ENCODE measurements at places on chromosomes 13 and 19.

GRCh38 chr19:30649934-30650614, 277.9 kb downstream of the ZNF536 start:
- no peak for DNase-seq

DNA sequence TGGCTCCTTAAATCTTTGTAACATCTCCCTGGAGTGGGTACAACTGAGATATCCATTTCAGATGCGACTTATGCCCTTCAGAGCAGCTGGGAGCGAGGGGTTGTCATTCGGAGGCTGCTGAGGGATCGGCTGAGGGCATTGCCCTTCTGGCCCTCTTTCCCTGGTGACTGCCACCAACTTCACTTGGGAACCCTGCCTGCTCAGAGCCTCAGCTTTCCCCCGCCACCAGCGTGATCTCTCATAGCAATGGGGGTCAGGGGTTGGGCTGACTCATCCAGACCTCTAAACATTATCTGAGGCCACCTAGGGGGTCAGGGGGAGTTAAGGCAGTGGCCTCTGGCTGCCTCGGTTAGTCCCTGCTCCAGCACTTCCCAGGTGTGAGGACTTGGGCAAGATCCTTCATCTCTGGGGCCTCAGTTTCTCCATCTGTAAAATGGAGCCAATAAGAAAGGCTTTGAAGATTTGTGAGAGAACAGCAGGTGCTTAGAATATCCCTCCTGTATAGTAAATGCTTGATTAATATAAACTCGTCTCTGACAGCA, 1.1 kb downstream of the PRX start:
- DNase-seq: no peak

GRCh38 chr19:56477429-56478338, 539 bp upstream of the ZNF667 start:
- no peak for DNase-seq

DNA sequence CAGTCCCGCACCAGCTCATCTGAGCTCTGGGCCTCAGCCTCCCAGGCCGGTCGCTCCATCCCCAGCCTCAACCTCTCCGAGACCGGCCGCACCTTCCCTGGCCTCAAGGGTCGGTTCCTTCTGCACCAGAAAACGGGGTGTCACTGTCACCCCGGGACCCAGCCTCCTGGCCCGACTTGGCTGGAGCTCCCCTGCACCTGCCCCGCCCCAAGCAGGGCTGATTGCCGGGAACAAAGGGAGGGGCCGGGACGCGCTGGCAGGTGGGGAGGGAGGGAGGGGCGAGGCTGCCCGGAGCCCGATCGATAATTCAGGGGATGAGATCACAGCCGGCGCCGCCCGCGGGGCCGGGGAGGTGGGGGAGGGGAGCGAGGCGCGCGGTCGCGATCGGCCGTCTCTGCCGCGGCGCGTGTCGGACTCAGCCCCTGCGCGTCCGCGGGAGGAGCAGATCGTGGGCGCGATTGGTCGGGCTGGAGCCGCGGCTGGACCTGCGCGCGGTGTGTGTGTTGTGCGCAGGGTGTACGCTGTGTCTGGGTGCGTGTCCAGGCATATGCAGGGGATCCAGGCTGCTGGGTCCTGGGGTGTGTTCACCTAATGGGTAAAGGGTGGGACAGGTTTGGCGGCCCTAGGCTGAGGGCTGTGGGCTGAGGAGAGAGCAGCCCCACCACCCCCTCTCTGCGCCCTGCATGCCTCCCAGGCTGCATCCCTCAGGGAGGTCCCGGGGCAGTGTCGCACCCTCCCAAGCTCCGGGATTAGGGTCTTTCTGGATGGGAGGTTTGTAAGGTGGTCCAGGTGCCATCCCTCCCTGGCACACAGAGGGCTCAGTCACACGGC, 1.1 kb upstream of the SHC2 start:
- DNase-seq: no peak

DNA sequence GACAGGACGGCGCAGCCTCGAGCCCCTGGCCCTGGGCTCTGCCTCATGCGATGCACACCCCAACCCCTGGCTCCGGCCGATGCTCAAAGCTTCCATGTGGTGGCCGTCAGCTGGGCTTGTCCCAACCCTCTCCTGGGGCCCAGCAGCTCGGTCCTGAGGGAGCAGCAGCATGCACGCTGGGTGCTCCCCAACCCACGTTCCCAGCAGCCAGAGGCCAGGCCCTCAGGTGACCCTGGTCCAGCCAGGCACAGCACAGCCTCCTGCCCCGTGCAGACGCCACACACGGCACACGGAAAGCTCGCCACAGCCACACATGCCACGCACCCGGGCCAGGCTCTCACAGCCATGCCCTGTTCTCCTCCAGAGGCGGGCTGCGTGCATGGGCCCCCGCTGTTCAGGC, 60.7 kb downstream of the IER2 start:
- no peak for DNase-seq

- DNase-seq: no peak
These were observed 58.6 kb upstream of the SPRY2 start for GRCh38 chr13:80399340-80400163.

DNA sequence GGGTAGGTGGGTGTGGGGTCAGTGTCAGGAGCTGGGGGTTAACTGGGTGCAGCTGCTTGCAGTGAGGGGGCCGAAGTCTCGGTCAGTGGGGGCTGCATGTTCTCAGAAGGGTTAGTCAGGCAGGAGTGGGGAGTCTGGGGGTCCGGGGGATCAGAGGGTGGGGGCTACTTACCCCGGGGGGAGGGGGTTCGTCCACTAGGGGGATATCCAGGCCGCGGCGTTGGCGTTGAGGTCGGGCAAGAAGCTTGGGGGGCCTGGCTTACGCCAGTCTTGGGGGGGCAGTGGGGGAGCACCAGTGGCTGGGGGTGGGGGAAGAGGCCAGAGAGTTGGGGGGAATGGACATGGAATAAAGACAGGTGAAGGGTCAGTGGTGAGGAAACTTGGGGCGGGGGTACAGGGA, 9.1 kb downstream of the KCNC3 start:
- DNase-seq: no peak

DNA sequence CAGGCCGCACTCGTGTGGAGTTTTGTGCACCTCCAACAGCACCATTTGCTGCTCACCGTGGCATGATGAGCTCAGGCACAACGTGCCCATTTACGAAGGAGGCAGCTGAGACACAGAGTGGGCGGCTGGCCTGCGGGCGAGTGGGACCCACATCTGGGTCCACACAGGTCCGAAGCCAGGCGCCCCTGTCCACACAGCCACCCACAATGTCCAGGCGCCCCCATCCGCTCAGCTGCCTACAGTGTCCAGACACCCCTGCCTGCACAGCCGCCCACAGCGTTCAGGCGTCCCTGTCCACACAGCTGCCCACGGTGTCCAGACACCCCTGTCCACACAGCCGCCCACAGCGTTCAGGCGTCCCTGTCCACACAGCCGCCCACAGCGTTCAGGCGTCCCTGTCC, 42.5 kb upstream of the F7 start:
- no peak for DNase-seq

- DNase-seq: peak; percentile 40
These were observed 601 bp downstream of the FBXL3 start for GRCh38 chr13:77026255-77026860.

DNA sequence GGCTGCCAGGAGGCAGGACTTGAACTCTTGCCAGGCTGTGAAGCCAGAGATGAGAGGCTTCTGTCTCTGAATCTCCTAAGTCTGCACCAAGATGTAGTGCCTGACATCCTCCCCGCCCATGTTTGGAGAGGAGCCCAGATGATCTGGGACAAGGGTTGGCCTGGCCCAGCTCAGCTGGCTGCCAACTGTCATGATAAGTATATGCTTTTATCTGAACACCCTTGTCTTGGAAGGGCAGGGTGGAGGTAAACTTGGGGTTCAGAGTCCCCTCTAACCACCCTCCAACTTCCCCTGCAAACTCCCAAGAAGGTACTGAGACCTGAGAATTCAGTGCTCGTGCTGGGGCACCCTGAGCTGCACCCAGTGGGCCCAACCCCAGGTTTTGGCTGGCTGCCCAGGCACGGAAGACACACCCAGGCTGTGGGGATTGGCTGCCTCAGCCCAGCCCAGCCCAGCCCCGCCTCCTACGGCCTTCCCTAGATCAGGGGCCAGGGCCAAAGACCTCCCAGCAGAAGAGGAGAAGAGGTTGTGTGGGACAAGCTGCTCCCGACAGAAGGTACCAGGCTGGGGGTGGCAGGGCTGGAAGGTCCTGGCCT, at the start of gene CYP4F12:
TSS of gene CYP4F12 (plus strand) at position 508 of the 596 bp plus-strand sequence. CDS start 443 bp downstream, outside the sequence.
- no peak for DNase-seq

DNA sequence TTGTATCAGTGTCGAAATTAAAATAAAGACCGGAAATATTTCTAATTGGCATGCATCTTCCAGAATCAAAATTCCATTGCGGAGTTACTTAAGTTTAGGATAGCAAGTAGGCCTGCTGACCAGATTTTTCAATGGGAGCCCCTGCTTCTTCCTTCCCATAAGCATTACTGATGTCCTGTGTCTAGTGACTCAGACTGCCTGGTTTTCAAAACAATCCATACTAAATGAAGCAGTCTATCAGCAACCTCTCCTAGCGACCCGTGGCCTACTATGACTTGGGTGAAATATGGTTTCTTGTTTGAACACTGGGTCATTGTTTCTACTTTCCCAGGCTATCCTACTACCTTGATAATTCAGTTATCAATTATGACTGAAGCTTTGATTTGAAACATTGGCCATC, 571.6 kb downstream of the TBC1D4 start:
- no peak for DNase-seq

DNA sequence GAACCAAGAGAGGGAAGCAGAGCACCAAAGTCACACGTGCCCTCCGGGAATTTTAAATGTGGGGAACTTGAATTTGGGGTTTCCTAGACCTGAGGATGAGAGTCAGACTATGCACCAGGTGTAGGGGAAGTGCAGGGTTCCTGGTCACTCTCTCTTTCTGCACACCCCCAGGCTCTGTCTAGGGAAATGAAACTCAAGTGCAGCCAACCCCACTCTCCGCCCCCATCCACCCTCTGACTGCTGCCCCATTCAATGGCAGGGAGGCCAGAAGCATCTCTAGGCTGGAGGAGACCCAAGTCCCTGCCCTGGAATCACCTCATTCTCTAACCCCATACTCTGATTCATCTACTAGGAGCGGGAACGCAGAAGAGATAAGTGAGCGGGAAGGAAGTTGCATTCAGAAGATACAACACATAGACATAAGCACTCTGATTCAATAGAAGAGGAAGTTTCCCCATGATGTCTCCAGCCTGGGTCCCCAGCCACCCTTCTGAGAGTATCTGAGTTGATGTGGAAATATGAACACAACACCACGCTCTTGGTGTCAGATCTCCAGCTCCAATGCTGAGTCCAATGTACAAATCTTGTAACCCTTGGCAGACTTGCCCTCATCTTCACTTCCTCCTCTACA, 4.7 kb upstream of the SIGLEC14 start:
- DNase-seq: peak; percentile 29

- DNase-seq: no peak
These were observed 9.4 kb downstream of the USHBP1 start for GRCh38 chr19:17255150-17255621.

GRCh38 chr13:27920677-27921420, 1.0 kb downstream of the PDX1 start:
- DNase-seq: no peak

- DNase-seq: no peak
These were observed 5.6 kb downstream of the AXL start for GRCh38 chr19:41224632-41225031.

DNA sequence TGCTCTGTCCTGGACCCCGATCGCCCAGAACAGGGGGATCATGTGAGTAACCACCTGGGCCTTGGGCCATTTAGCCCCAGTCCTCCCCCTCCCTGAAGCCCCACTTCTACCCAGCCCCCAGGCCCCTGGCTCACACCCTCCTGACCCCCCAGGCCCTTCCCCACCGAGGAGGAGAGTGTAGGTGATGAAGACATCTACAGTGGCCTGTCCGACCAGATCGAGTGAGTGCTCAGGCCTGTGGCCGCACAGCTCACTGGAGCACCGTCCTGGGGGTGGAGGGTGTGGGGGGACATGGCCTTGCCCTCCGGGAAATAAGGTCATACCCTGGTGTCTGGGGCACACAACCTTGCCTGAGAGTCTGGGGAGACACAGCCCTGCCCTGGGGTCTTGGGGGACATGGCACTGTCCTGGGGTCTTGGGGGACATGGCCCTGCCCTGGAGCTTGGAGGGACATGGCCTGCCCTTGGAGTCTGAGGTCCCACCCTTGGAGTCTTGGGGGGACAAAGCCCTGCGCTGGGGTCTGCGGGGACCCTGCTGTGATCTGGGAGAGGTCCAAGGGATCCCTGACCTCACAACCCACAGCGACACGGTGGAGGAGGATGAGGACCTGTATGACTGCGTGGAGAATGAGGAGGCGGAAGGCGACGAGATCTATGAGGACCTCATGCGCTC, 49.3 kb downstream of the VAV1 start:
- no peak for DNase-seq

- no peak for DNase-seq
These were observed 209.6 kb upstream of the SOX1 start for GRCh38 chr13:111857336-111857735.

DNA sequence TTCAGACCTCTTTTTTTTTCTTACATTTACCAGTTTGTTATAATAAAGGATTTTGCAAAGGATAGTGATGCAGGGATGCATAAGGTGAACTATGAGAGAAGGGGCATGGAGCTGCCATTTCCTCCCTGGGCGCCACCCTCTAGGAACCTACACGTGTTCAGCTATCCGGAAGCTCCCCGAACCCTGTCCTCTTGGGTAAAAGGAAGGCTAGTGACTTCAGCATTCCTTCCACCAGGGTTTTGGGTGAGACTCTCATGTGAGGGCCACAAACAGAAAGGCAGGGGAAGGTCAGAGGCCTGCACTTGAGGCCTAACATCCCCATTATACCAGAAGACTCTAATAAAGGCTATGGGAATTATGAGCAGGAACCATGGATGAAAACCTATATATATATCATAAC, 57.3 kb downstream of the IFT88 start:
- no peak for DNase-seq

GRCh38 chr13:75365724-75366173, 116.2 kb downstream of the TBC1D4 start:
- DNase-seq: peak; percentile 79

GRCh38 chr13:97202761-97203160, 19.4 kb upstream of the MBNL2 start:
- no peak for DNase-seq

GRCh38 chr13:104321756-104322155, 1255.5 kb upstream of the SLC10A2 start:
- DNase-seq: no peak

DNA sequence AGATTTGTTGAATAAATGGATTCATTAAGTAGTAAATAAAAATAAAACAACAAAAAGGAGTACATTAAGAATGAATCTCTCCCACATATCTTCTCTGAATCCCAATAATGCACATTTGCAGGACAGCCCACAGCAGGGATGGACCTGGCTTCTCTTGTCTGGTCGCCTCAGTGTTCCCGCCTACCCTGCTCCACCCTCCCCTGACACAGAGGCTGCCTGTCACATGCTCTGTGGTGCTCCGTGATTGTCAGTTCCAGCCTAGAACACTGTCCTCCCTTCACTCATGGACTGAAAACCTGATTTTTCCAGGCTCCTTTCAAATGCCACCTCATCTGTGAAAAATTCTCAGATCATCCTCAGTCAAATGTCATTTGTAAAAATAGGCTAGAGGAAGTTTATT, 94.5 kb upstream of the GPR12 start:
- DNase-seq: no peak

GRCh38 chr13:106479929-106480328, 55.5 kb downstream of the EFNB2 start:
- DNase-seq: no peak
